ENCODE measurements at places on chromosomes 13 and 19.
A peak's percentile ranks its signal among the peaks of the same experiment; 100 is the strongest.

GRCh38 chr19:58154287-58154678, 3.7 kb upstream of the ZNF329 start:
- DNase-seq: no peak

- no peak for DNase-seq
These were observed 12.9 kb downstream of the SIGLECL1 start for GRCh38 chr19:51263808-51264207.

GRCh38 chr13:98397221-98397620, 179.7 kb downstream of the STK24 start:
- no peak for DNase-seq

GRCh38 chr19:6116749-6117430, 6.6 kb upstream of the RFX2 start:
- DNase-seq: no peak

DNA sequence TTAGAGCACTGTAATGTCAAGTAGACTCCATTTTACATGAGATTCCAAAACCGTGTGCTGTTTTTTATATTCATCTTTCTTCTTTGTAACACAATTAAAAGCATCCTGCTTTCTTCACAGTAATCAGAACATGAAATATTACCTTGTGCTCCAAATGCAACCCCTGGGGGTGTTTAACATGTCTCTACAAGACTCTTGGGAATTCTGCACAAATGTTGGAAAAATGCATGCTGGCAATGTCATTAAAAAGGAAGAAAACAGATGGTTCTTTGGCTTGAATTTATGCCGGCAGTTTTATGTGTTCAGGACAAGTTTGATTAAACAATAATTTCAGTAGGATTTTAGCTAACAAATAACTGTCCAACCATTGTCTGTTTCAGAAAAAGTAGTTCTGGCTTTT, 159.1 kb downstream of the LIG4 start:
- no peak for DNase-seq

GRCh38 chr13:114147803-114148520, 15.5 kb upstream of the RASA3 start:
- no peak for DNase-seq

DNA sequence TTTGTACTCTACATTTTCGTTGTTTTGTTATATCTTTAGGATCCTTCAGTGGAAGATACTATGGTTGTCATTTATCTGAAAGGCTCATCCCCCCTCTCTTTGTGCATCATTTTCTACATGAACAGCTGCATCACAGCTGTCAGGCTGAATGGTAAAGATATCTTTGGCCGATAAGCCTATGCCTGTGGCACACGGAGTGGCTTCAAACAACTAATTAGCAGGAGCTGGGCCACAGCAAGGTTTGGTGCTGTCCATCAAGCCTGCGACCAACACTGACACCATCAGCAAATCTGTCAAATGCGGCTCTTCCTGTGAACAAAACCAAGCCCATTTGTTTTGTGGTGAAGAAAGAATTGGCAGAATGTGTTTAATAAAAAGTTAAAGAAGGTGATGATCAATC, 334.4 kb downstream of the PCDH9 start:
- no peak for DNase-seq

DNA sequence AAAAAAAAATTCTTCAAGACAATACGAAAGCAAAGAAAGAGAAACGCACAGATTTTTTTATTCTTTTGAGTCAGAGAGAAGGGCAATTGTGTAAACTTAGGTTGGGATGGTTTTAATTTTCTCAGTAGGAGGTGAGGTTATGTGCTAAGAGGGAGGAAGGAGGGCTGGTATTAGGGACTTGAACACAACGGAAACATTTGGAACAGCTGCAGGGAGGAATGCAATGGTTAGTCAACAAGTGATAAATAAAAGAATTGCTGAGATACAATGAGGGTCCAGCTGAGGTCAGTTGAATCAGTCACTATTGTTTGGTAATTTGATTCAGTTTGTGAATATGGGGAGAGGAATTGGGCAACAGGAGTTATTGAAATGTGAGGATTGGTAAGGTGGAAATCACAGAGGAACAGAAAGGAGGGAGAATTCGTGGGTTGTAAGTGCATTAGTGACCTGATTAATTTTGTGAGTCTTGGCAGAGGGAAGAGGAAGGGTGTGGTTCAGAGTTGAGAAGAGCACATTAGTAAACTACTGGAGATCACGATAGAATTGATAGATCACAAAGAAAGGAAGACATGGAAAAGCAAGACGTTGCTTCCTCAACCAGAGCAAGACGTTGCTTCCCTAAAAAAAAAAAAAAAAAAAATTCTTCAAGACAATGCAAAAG, 499.5 kb upstream of the SPRY2 start:
- DNase-seq: no peak

DNA sequence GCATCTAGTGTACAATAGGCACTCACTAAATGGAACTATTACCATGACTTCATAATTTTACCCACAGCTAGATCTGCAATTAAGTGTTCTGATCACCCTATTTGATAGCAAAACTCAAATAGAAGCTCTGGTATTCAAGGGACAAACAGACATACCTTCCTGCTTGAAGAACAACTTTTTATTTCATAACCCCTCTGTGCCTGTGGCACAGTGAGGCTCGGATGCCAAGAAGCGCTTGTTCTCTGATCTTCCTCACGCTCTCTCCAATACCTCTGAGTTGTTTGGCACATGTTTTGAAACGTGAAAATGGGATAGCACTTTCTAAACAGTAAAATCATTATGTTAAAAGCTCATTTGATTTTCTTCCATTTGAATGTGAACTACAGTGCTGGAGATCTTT, 232.0 kb downstream of the KLF5 start:
- DNase-seq: no peak

GRCh38 chr13:50226515-50227155, 211.4 kb downstream of the KCNRG start:
- no peak for DNase-seq

GRCh38 chr19:45705710-45706415, 13.4 kb downstream of the QPCTL start:
- no peak for DNase-seq

DNA sequence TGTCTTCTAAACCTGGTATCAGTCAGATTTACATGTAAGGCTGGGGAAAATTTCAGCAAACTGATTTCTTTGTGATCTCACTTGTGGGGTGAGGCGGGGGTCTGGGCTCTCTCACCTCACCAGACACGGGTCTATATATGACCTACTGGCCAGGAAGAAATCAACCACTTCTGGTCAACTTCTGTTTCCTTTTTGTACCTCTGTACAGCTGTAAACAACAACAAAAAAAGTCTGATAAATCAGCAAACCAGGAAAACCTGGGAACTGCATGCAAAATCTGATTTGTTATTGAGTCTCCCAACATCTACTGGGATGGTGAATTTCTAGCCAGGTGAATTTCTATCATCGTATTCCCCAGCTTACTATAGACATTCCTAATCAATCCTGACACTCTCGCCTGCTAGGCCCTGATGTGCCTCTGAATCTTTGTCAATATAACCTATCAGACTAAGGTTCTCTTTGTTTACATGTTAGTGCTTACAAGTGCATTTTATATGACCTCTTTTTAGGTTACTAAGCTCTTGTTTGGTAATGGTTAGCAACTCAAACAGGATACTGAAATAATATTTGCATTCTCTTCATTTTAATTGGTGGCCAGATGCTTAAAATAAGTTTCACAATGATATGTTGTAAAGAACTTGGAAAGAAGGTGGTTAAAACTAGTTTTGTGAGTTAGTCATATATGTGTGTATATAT, 77.7 kb downstream of the LRRC63 start:
- DNase-seq: no peak

- DNase-seq: peak; percentile 14
These were observed 1.1 kb upstream of the MED26 start for GRCh38 chr19:16628984-16629691.

GRCh38 chr19:30356951-30357579, 15.1 kb upstream of the ZNF536 start:
- no peak for DNase-seq

DNA sequence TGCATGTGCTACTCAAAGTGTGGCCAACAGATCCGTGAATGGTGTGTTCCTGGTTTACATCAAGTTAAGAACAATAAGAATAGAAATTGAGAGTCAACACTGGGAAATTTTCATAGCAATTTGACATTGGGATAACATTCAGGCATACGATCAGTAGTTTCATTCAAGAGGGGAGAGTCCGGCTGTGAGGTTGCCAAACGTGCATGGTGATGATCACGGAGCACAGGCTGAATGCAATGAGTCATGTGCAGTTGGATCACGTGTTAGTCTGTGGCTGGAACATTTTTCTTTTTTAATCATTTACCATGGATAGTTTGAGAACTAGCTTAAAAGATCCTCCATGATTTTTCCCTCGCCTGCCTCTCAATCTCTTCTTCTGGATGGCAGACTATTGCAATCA, 2.5 kb upstream of the DCT start:
- DNase-seq: no peak

DNA sequence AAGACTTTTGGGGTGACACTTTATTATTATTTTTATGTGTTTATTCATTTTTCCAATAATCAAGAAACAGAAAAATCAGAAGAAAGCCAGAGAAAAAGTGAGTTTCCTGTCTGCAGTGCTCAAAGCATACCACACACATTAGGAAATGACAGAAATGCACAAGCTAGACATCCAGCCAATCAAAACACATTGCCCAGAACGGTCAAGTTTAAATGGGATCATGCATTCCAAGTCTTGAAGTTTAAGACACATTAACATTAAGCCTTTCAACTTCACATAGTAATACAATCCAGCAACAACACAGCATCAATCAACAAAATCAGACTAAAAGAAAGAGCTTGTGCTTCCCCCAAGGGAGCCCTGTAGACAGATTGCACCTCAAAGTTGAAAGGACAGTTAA, 28.7 kb upstream of the MEDAG start:
- DNase-seq: no peak

- no peak for DNase-seq
These were observed 8.4 kb downstream of the IGFL3 start for GRCh38 chr19:46116121-46116520.

DNA sequence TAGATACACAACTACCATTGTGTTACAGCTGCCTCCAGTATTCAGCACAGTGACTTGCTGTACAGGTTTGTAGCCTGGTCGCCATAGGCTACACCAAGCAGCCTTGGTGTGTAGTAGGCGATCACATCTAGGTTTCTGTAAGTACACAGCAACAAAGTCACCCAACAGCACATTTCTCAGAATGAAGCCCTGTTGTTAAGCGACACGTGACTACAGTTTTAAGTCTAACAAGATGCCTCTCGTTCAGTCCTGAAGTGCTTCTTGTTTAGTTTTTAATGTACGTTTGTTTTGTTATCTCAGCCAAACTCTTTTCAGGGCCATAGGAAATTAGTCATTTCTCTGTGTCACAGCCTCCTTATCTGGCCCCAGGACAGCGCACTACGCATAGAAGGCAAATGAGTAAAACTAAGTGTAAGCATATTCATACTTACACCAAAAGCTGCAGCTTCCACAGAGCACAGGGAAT, 50.0 kb upstream of the GPR183 start:
- DNase-seq: peak; percentile 59

DNA sequence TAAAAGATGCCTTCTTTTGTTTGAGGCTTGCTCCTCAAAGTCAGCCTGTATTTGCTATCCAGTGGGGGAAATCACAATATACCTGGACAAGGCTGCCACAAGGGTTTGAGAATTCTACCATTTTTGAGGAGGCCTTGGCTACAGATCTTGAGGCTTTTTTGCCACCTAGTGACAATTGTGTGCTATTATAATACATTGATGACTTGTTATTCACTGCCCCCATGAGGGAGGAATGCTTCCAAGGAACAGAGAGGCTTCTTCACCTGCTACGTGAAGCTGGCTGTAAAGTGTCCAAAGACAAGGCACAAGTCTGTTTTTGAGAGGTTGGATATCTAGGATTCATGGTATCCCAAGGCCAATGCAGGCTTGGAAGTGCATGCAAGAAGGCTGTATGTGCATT, 72.5 kb downstream of the ZNF708 start:
- DNase-seq: no peak

- no peak for DNase-seq
These were observed 27.4 kb upstream of the SACS start for GRCh38 chr13:23460921-23461320.

- DNase-seq: no peak
These were observed 66.6 kb downstream of the GADD45B start for GRCh38 chr19:2542341-2543069.

- DNase-seq: no peak
These were observed 3.5 kb upstream of the OBI1 start for GRCh38 chr13:78662467-78662866.

GRCh38 chr19:12794971-12795381, 3.7 kb downstream of the JUNB start:
- DNase-seq: no peak

GRCh38 chr13:94783489-94783888, 71.1 kb upstream of the SOX21 start:
- no peak for DNase-seq

DNA sequence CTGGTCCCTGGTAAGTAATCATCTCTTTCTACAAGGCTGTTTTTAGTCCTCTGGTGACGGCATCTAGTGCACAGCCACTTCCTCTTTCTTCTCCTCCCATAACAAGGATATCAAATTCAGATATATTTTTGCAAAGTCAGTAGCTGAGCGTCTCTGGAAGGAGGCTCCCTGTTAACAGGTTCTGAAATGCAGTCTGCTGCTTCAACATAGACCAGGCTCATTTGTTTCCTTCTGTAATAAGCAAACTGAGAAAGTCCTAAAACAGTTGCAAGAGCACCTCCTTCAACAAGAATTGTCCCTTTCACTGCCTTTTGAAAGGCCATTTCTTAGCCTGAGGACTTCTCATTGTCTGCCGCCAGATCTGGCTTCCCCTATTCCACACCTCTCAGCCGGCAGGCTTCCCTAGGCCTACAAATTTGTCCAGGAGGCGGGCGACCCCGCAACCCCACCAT, 7.4 kb upstream of the ZSCAN5A start:
- DNase-seq: no peak

DNA sequence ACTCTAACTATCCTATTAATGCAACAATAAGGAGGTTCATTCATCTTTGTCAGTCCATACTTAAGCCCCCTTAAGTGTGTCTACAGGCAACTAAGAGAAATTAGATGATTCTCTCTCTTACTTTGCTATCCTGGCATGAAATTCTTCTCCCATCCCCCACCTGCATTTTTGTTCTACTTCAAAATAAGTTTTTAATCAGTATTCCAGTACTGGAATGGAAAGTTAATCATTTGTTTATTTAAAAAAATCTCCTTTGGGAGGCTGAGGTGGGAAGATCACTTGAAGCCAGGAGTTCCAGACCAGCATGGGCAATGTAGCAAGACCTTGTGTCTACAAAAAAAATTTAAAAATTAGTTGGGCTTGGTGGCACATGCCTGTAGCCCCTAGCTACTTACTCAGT, 222.1 kb downstream of the MZT1 start:
- no peak for DNase-seq

GRCh38 chr19:14165990-14166830, 29.8 kb upstream of the ASF1B start:
- peak; percentile 30 for DNase-seq

GRCh38 chr13:89610331-89610730, 1737.2 kb upstream of the MIR17HG start:
- DNase-seq: no peak

GRCh38 chr13:108407495-108407894, 138.0 kb downstream of the TNFSF13B start:
- DNase-seq: no peak

DNA sequence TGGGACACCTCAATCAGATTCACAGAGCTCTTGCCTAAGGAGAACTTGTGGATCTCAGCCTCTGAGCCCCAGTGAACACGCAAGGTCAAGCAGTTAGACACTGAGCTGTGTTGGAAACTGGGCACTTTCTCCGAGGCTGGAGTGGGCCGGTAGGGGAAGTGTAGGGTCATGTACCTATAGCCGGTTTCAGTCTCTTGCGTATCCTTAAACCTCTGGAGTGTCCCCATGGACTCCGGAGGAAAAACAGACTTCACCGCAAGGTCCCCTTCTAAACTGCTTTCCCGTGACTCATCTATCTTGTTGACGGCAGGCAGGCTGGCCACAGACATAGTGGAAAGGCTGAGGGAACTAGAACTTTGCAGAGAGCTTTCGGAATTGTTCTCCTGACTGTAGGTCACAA, 11.3 kb downstream of the IQCN start:
- no peak for DNase-seq
